ENCODE measurements at places on chromosomes 5 and 9. TPM values are rescaled to one million over a fixed set of nuclear protein-coding genes. Genes with fewer than 3 reads are reported as not detected.

LRRC19 gene
- total RNA-seq = not detected

ZDHHC11 gene
- 2.1 TPM for total RNA-seq

CER1 gene
- not detected for total RNA-seq

NR4A3 gene
- 0.19 TPM for total RNA-seq

FOXI1 gene
- not detected for total RNA-seq

PCDHGA5 gene
- total RNA-seq = 0.49 TPM

PCDHGB2 gene
- 5.1 TPM for total RNA-seq

CCDC152 gene
- total RNA-seq = 0.06 TPM
